ENCODE measurements at places on chromosomes 1 and 21.

GRCh38 chr1:241460098-241460873, 59.3 kb downstream of the FH start:
- H3K27ac ChIP-seq, result no peak overlapping the region
- H3K36me3 ChIP-seq, result no peaks in the 10 kb centered on the region
- H3K4me1 ChIP-seq, result no peaks in the 10 kb centered on the region
- no peak overlapping the region for H3K4me3 ChIP-seq
- no peak for DNase-seq

GRCh38 chr1:20974069-20974468, 187.0 kb upstream of the HP1BP3 start:
- DNase-seq, result no peak
- no peaks in the 10 kb centered on the region for H3K36me3 ChIP-seq
- H3K4me1 ChIP-seq, result no peaks in the 10 kb centered on the region
- H3K4me3 ChIP-seq, result no peak overlapping the region
- H3K27ac ChIP-seq, result no peak overlapping the region

DNA sequence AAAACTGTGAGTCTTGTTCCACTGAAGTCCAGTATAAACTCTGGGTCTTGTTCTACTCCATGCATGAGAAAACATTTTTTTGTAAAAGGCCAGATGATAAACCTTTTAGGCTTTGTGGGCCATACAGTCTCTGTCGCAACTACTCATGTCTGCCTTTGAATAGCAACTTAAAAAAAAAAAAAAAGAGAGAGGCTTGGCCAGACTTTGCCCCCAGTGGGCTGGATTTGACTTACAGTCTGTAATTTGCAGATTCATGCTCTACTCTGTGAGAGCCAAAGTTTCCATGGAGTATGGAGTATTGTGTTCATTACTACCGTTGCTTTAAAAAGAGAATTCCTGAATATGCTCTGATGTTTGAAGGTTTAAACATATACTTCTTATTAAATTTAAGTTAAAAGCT, 654.9 kb upstream of the PKN2 start:
- no peak overlapping the region for H3K27ac ChIP-seq
- H3K4me1 ChIP-seq, result no peaks in the 10 kb centered on the region
- no peak for DNase-seq
- H3K36me3 ChIP-seq, result no peaks in the 10 kb centered on the region
- H3K4me3 ChIP-seq, result no peak overlapping the region
- H3K27me3 ChIP-seq, result no peaks in the 10 kb centered on the region

- 0 out of 2 replicates have a peak, but pooled peaks cover 3% of the 10 kb centered on the region for H3K36me3 ChIP-seq
- no peak overlapping the region for H3K27ac ChIP-seq
- no peaks in the 10 kb centered on the region for H3K27me3 ChIP-seq
- H3K4me1 ChIP-seq, result no peaks in the 10 kb centered on the region
Observed at GRCh38 chr1:11157394-11157793, 31.8 kb upstream of the ANGPTL7 start.

- H3K4me3 ChIP-seq, result no peak within 1 kb of the TSS
- DNase-seq, result no peak
- H3K27me3 ChIP-seq, result peaks cover 6% of the 10 kb centered on the region
- no peaks in the 10 kb centered on the region for H3K4me1 ChIP-seq
Observed at GRCh38 chr1:71047635-71048607, at the start of gene PTGER3. Gene PTGER3, minus strand, starts transcription at chr1:71047816. Its CDS starts 239 bp downstream, at chr1:71047577.

DNA sequence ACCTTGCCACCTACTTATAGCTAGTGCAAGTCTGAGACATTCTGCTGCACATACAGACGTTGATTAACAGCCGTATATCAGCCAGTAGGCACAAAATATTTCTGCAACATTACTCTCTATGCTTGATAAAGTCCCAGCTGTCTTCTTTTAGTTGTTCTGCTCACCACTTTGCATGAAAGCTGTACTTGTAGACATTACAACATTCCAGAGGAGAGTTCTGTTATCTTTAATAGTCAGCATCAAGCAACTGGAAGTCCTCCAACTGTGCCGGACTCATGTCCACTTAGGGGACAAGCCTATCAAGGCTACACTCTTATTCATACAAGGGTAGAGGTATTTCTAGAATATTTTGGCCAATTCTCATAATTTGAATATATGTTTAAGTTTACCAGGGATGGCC, 50.0 kb downstream of the CACHD1 start:
- H3K27me3 ChIP-seq, result no peaks in the 10 kb centered on the region
- no peaks in the 10 kb centered on the region for H3K4me1 ChIP-seq
- DNase-seq, result no peak
- no peak overlapping the region for H3K4me3 ChIP-seq

DNA sequence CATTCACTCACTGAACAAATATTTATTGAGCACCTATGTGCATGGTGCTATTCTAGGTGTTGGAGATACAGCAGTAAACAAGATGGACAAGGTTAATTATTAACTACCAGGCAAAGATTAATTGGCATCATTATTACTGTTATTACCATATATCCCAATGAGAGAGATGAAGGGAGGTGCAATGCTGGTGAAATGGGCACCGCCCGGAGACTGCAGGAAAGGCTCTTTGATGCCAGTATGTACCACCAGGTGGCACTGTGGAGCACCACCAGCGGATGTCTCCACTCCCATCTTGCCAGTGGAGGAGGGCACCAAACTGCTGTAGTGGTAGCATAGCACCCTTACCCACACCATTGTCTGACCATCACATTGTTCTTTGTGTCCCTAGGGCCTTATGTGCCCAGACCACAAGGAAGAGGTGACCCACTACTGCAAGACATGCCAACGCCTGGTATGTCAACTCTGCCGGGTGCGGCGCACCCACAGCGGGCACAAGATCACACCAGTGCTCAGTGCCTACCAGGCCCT, 3.0 kb downstream of the TRIM46 start:
- H3K4me3 ChIP-seq, result no peak overlapping the region
- no peaks in the 10 kb centered on the region for H3K27me3 ChIP-seq
- peak; percentile 50 for DNase-seq
- peaks cover 42% of the 10 kb centered on the region for H3K4me1 ChIP-seq
- no peaks in the 10 kb centered on the region for H3K36me3 ChIP-seq
- H3K27ac ChIP-seq, result no peak overlapping the region

GRCh38 chr1:220044678-220045355, 1.5 kb downstream of the EPRS1 start:
- no peak overlapping the region for H3K27ac ChIP-seq
- no peaks in the 10 kb centered on the region for H3K27me3 ChIP-seq
- H3K4me3 ChIP-seq, result peak overlapping the region; percentile 91

DNA sequence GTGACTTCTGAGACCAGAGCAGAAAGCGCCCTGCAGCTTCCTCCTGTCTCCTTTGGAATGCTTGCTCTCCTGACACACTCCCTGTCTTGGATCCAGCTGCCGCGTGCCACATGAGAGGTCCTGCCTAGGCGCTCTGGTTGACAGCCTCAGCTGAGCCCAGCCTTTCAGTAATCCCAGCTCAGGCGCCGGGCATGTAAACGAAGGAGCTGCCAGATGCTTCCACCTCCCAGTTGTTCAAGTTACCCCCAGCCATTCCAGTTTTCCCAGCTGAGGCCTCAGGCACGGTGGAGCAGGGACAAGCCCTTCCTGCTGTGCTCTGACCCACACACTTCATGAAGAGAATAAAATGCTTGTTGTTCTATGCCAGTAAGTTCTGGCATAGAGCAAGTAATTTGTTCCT, 14.3 kb upstream of the CD34 start:
- no peaks in the 10 kb centered on the region for H3K27me3 ChIP-seq
- H3K36me3 ChIP-seq, result no peaks in the 10 kb centered on the region
- no peaks in the 10 kb centered on the region for H3K4me1 ChIP-seq

DNA sequence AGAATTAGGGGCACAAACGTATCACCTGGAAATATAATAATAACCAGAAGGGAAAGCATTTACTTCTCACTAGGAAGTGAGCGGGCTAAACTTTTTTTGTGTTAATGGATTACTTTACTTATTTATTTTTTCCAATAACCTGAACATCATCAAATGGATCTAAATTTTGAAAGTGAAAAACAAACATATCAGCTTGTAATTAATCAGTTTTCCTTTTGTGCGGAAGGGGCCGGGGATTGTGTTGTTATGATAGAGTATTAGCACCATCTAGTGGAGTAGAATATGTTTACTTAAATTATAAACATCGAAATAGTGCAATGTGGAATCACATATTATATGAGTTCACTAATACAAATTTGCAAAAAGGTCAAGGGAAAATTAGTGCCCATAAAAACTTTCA, 9.0 kb downstream of the CFH start:
- no peak overlapping the region for H3K27ac ChIP-seq
- H3K27me3 ChIP-seq, result no peaks in the 10 kb centered on the region
- DNase-seq, result peak; percentile 23
- H3K4me3 ChIP-seq, result no peak overlapping the region

- H3K27ac ChIP-seq, result peak within 1 kb of the TSS; percentile 86
- peak; percentile 22 for DNase-seq
- peak within 1 kb of the TSS; percentile 62 for H3K4me3 ChIP-seq
- H3K36me3 ChIP-seq, result no peaks in the 10 kb centered on the region
- peaks cover 3% of the 10 kb centered on the region for H3K4me1 ChIP-seq
Observed at GRCh38 chr1:234478481-234479309, at the start of gene TARBP1. Gene TARBP1, minus strand, starts transcription at chr1:234479179. Its CDS starts 76 bp downstream, at chr1:234479103.

DNA sequence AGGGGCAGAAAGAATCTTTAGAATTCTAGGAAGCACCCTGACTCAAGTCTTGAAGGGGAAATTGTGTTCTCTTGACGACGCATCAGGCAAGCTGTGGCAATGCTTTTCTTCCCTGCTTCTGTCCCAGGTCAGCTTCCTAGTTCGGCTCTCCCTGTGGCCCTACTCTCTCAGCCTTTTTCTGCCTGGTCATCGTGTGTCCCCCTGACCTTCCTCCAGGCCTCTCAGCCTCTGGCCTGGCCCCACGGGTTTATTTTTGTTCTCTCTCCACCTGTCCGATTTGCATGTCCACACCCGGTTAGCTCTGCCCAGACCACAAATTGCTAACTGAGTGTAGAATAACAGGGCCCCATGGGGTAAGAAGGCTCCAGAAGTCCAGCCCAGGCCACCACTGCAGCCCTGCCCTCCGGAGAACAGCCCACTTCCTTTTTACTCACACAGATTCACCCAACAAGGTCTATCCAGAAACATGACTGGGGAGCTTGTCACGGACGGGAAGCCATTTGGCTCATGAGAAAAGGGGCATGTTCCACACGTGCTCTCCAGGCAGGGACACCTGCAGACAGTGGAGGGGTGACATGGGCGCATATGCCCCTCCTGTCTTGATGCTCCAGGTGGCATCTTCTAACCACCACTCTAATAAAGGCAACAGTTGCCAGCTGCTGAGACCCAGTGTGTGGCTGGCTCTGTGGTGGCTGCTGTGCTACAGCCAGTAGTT, 9.8 kb downstream of the KCNN3 start:
- H3K27ac ChIP-seq, result no peak overlapping the region

DNA sequence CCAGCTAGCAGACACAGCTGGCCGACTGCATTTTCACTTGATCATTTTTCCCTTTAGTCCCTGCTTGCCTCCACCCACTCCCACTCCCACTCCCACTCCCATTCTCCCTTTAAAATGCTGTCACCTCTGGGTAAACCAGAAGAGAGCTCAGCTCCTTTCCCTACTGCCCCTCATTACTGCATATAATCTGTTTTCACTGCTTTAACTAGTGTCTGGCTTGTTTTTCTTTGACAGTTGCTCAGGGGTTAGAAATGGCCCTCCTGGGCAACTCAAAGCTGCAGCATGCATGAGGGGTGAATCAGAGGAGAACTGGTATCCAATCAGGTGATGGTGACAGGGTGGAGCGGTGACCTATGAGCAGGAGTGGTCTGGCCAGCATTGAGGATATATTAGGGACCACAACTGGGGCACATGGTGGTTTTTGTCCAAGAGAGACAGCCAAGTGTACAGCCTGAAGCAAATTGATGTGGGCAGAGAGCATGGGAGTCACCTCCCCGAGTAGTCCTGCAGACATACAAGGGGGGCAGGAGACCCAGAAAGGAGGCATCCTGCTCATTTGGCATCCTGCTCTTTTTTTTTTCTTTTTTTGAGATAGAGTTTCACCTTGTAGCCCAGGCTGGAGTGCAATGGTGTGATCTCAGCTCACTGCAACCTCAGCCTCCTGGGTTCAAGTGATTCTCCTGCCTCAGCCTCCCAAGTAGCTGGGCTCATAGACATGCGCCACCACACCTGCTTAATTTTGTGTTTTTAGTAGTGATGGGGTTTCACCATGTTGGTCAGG, 42.6 kb upstream of the SRSF10 start:
- no peak for DNase-seq
- H3K27me3 ChIP-seq, result no peaks in the 10 kb centered on the region
- peaks cover 43% of the 10 kb centered on the region for H3K4me1 ChIP-seq
- H3K4me3 ChIP-seq, result no peak overlapping the region
- H3K27ac ChIP-seq, result no peak overlapping the region

DNA sequence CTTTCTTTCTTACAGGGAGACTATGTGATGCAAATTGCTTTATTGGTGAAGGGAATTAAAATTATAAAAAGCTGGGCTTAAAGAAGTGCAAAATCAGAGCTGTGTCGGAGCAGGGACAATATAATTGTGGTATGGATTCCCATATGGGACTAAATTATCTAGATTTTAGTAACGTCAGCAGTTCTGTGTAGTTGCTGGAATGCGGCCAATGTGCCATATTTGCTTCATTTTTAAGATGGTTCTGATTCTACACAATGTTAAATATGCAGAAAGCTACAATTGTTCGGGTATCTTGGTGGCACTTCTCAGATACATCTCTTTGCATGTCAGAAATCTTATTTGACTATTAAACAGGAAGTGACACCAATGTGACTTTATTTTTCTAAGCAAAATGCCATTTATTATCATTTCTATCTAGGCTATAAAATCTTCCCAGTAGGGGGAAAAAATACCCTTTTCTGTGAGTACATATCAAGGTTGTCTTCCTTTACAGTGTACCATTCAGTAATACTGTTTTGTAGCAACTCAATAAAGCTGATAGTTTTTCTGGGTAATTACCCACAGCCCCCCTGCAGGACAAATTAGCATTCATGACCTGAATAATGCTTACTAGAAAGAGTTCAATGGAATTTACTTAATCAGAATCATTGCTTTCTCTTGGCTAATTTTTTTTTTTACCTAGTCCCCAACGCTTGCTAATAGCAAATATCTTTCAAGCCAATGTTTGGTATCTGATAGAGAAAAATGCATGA, 288.3 kb upstream of the ADGRL2 start:
- DNase-seq, result no peak
- no peak overlapping the region for H3K27ac ChIP-seq
- no peaks in the 10 kb centered on the region for H3K27me3 ChIP-seq
- H3K36me3 ChIP-seq, result no peaks in the 10 kb centered on the region
- no peaks in the 10 kb centered on the region for H3K4me1 ChIP-seq
- no peak overlapping the region for H3K4me3 ChIP-seq

- peaks cover 6% of the 10 kb centered on the region for H3K4me1 ChIP-seq
- no peaks in the 10 kb centered on the region for H3K36me3 ChIP-seq
- H3K27me3 ChIP-seq, result no peaks in the 10 kb centered on the region
- no peak overlapping the region for H3K4me3 ChIP-seq
- H3K27ac ChIP-seq, result no peak overlapping the region
Observed at GRCh38 chr1:179831225-179831624, 46.4 kb downstream of the TOR1AIP2 start.

GRCh38 chr1:3668585-3669300, 16.4 kb downstream of the TP73 start:
- no peaks in the 10 kb centered on the region for H3K36me3 ChIP-seq
- no peak overlapping the region for H3K27ac ChIP-seq
- no peaks in the 10 kb centered on the region for H3K27me3 ChIP-seq
- H3K4me3 ChIP-seq, result no peak overlapping the region
- peak; percentile 49 for DNase-seq

All from HCT116 (cell line).